ENCODE measurements at places on chromosomes 1 and 21. TPM values are rescaled to one million over a fixed set of nuclear protein-coding genes. Genes with fewer than 3 reads are reported as not detected.

The ARHGEF16 gene
- total RNA-seq = 19.1 TPM

- no peak for DNase-seq
Observed at GRCh38 chr1:198655459-198656121, 16.8 kb downstream of the PTPRC start.

The NMNAT2 gene
- 10.0 TPM for total RNA-seq

GRCh38 chr1:232519186-232519585 lies 110.7 kb downstream of the SIPA1L2 start:
- DNase-seq = no peak

The TNFRSF9 gene
- not detected for total RNA-seq

The CSTB gene
- 10.0 TPM for total RNA-seq

The TGFB2 gene
- 0.19 TPM for total RNA-seq

GRCh38 chr21:30193201-30193600 lies 22.7 kb downstream of the CLDN8 start:
- no peak for DNase-seq

The PEX11B gene
- 10.0 TPM for total RNA-seq

The CFHR2 gene
- not detected for total RNA-seq

DNA sequence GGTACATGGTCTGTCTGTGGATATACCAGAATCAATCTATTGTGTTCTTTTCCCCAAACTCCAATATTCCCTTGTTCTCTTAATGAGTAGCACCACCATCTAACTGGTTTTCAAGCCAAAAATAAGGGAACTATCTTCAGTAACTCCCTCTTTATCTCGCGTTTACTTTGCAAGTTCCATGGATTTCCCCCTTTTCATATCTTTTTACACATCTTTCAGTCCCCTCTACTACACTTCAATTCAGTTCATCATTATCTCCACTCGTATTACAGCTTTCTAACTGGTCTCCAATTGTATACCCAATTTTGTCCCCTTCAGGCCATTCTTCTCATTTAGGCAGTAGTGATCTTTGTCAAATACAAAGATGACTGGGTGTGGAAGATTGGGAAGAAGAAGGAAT lies 4.1 kb upstream of the TMCO1 start:
- DNase-seq = no peak

DNA sequence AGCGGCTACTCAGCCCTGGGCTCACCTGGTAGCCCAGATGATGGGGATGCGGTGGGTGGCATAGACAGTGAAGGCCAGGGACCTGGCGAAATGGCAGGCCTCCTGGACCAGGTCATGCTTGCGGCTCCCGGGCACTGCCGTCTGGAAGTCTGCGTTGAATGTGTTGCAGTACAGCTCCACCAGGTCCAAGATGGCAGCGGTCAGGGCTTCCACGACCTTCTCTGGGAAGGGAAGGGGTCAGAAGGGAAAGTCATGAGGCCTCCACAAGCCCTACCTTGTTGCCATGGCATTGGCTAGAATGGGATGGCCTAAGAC lies 38.8 kb downstream of the PIK3C2B start:
- DNase-seq = no peak

The EXOSC10 gene
- 72.9 TPM for total RNA-seq

The CLEC20A gene
- not detected for total RNA-seq

- DNase-seq = no peak
Observed at GRCh38 chr1:174519844-174520243, 72.1 kb downstream of the GPR52 start.

- DNase-seq = no peak
Observed at GRCh38 chr21:42753804-42754203, 100.4 kb downstream of the PDE9A start.

DNA sequence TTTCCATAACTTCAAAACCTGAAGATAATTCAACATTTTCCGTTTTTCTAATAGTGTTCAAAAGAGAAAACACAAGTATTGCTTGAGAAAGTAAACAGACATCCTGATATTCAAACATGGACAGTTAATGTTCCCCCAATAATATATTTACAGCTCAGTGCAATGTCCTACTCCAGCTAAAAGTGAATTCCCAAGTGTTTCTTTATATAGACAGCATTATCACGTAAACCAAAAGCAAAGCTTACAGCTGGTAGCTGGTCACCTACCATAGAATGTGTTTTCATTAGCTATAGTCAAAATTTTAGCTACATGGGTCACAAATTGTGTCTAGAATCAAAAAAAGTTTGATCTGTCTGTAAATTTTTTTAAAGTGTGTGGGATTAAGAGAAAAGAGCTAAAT lies 34.9 kb downstream of the WLS start:
- no peak for DNase-seq

The HSD3B2 gene
- not detected for total RNA-seq

DNA sequence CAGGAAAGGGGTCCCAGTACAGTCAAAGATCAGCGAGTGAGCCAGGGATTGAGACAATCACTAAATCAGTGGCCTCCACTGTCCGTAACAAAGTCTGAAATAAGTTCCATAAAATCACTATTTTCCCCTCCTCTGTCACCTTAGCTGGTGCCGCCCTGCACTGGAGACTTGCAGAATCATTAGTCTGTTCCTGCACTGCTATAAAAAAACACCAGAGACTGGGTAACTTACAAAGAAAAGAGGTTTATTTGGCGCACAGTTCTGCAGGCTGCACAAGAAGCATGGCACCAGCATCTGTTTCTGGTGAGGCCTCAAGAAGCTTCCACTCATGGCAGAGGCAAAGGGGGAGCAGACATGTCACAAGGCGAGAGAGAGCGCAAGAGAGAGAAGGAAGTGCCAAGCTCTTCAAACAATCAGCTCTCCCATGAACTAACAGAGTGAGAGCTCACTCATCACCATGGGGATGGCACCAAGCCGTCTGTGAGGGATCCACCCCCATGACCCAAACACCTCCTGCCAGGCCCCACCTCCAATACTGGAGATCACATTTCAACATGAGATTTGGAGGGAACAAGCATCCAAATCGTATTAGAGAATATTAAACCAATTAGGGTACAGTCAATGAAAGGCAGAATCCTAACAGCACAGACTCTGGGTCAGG lies 129.8 kb upstream of the TIAM1 start:
- DNase-seq = no peak

DNA sequence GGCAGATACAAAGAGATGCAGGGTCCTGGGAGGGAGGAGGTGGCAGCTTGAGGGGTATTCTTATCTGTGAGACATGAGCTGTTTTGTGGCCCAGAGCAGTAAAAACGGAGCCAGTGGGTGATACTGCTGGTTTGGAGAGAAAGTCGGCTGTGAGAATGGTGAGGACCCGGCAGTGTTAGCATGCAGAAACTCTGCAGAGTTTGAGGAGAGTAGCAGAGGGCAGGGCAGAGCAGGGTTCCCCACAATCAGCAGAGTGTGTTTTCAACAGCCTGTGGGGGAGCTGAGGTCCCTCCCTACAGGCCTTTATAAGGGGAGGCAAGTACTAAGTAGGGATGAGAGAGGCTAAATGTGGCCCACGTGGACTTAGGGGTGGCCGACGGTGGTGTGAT lies 423 bp downstream of the SLAMF8 start:
- DNase-seq = no peak

DNA sequence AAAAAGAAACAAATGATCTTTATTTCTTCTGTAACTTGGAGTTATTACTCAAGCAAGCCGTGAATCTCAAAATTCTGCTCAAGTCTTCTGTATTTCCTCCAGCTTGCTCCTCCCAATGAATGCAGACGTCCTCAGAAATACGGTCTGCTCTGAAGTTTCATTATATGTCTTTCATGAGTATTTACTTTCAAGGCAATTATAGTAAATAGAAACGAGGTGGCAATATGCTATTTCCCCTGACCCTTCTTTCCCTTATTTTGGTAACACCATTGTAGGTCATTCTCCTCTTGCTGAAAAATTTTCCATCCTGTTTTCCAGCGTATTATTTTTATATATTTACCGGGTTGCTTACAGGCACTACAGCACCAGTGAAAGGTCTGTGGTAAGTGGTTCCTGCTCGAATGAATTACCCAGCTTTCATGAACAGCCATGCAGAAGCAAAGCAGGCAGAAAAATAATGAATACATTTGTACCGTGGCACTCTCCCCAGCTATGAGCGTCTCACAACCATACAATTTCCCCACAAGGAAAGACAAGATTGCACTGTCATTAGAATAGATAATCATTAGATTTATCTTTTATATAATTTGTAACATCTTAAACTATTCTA lies 350.9 kb upstream of the PKN2 start:
- DNase-seq = no peak

The E2F2 gene
- 3.4 TPM for total RNA-seq

The PLA2G2C gene
- not detected for total RNA-seq
